ENCODE measurements at places on chromosomes 13 and 19.
A peak's percentile ranks its signal among the peaks of the same experiment; 100 is the strongest.

DNA sequence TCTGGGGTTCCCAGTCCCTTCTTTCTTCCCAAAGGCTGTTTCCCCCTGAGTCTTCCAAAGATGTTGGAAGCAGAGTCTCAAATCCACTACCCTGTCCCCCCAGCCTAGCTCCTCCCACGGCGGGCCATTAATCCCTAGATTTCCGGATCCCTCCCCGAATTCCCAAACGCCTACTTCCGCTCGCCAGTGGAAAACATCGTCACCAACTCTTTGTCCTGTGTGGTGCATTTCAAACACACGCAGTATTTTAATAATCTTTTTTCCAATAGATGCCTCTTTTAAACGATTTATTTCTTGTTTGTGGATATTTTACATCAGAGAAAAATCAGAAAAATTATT, 610 bp downstream of the ZNF791 start:
- DNase-seq, result no peak

DNA sequence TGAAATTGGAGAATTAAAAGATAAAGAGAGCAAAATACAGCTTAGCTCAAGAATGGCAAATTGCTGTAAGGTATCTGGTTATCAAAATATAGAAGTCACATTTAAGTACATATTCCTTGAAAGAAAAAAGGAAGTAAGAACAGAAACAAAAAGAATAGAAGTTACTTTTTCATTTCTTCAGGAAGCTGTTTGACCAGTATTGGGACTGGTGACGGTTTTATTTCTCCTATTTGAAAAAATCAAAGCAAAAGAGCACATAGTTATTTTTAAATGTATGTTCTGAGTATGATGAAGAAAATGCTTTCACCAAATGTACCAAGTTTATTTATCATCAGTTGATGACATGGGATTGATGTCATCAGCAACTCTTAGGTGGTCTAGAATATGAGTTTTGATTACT, 83.1 kb upstream of the OXGR1 start:
- no peak for DNase-seq

DNA sequence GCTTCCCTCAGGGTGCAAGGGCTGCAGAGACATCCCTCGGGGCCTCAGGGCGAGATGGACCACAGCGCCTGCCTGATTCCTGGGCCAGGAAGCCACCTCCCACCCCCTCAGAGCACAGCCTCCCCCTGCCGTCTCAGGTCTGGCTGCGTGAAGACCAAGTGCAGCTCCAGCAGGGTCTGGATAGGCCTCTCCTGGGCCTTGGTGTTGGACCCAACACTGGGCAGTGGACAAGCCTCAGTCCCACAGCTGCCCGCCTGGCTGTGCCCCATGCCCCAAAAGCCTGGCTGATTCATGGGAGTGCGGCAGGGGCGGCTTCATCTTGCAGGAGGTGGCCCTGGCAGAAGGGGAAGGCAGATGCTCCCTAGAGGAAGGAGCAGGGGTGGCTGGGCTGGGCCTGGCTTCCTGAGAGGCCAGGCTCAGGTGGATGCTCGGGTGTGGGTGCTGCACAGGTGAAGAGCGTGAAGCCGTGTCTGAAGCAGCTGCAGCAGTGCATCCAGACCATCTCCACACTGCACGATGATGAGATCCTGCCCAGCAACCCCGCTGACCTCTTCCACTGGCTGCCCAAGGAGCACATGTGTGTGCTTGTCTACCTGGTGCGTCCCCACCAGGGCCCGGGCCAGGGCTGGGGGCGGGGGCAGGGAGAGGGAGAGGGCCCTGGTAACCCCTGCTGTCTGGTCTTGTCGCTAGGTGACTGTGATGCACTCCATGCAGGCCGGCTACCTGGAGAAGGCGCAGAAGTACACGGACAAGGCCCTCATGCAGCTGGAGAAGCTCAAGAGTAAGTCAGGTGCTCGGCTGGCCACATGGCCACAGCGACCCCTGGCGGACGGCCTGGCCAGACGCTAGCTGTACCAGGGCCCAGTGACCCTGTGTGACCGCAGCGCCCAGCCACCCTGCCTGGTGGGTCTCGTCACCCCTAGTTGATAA, 21.7 kb downstream of the MAU2 start:
- DNase-seq, result no peak

- DNase-seq, result no peak
These were observed 219.9 kb downstream of the SPRY2 start for GRCh38 chr13:80121038-80121437.

DNA sequence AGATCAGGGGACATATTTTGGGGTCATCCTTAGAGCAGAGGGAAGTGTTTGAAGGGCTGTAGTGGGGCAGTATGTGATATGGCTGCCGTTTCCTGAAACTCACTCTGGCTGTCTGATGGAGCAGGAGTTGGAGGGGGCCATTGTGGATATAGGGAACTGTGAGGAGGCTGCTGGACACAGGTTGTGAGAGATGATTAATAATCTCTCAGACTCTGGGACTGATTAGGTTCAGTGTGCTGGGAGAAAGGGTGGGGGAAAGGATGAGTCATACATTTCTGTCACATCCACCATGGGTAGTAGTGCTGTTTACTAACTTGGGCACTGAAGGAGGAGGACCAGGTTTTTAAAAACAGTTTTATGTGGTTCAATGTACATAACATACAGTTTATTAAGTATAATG, 4.8 kb downstream of the B3GLCT start:
- DNase-seq, result peak; percentile 59

- DNase-seq, result no peak
These were observed 38.4 kb upstream of the ZNF726 start for GRCh38 chr19:23876261-23876660.

- peak; percentile 48 for DNase-seq
These were observed 196.8 kb downstream of the PDS5B start for GRCh38 chr13:32783067-32783466.

DNA sequence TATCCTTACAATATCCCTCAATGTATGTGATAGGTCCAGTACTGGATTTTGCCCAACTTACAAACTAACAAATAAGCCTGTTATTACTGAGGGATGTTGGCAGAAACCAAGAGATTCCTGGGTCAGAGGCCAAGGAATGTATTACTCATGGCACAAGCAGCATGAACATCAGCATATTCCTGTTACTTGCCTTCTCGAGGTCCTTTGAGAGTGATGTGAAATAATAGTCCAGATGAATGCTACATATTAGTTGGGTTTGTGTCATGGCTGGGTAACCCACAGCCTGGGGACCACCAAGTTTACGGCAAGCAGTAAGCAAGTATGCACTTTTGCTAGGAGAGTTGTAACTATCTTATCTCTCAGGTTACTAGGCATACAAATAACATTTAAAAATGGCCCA, 384.5 kb upstream of the GPC6 start:
- DNase-seq, result no peak

- DNase-seq, result no peak
These were observed 115.8 kb downstream of the TRPC4 start for GRCh38 chr13:37753776-37754175.

DNA sequence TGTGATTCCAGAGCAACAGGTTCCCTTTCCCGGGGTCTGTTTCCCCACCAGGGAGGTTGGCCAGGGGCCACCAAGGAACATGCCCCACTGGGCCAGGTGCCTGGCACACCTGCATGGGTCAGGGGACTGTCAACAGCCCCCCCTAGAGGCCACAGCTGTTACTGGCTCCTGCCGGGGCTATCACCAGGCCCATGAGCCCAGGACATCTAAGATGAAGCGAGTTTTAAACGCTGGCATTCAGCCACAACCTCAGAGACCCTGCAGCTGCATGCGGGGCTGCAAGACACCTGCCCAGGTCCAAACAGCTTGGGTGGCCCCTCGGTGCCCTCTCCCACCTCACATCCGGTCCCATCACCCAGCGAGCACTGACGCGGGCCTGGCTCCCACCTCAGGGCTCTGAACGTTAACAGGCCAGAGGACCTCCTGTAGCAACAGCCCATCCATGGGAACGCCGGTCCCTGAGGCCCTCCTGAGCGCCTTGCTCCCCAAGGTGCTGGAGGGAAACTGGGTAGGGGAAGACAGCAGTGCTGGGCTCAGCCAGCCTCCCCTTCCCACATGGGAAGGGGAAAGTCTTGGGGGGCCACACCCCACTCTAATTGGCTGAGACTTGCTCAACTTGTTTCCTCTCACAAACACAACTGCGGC, 12.0 kb downstream of the KHSRP start:
- DNase-seq, result peak; percentile 38

DNA sequence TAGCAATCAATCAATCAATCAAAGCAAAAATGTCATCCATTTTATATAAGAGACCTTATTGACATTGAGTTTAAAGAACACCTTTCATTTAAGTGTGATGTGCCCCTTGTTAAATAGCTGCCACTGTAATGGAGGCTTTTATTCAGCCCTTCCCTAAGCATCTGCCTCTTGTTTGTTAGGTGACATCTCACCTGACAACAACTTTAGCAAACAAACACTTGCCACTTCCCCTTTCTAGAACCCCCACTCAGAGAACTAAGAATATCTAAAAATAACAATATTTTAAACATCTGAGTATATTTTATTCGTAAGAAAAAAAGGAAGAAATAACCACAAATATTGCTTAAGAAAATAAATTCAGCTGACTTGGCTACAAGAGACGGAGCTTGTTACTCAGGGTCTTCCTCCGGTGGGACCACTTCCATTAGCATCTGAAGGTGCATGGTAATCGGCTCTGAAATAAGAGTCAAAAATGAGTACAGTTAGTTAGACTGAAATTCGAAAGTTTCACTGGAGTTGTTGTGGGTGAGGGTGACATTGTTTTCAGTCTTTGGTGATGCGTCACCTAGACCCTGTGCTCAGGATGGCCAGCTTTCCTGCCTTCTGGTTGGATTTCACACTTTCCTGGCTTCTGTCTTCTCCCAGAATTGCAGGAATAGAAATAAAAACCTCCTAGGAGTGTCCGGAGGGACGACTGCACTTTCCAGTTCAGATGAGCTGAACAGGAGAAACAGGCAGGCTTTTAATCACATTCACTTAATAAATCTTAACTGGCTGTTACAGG, 39.1 kb downstream of the SLC7A9 start:
- no peak for DNase-seq

DNA sequence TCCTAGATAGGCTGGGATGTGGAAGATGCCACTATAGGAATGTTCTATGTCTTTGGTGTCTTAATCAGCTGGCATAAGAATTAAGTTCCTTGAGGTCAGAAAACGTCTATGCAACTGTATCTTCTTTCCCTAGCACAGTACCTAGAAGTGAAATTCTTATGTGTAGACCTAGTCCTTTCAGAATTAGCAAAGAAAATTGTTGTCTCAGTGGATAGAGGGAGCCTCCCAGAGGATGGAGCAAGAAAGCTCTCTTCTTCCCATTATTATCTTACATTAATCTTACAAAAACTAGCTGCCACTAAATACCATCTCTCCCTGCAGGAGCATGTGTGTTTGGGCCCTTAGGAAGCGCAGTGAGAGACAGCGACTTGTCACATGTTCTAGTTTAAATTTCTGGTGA, 11.6 kb downstream of the CLDN10 start:
- DNase-seq, result no peak

DNA sequence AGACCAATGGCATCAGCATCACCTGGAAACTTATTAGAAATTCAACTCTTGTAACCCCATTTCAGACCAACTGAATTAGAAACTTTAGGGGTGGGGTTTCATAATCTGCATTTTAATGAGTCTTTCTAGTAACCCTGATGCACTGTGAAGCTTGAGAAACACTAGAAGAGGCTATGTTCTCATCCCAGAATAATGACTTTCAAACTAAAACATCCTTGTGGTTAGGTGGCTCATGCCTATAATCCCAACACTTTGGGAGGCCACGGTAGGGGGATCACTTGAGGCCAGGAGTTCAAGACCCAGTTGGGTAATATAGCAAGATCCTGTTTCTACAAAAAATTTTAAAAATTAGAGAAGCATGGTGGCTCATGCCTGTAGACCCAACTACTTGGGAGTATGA, 402.4 kb downstream of the DLEU7 start:
- no peak for DNase-seq

DNA sequence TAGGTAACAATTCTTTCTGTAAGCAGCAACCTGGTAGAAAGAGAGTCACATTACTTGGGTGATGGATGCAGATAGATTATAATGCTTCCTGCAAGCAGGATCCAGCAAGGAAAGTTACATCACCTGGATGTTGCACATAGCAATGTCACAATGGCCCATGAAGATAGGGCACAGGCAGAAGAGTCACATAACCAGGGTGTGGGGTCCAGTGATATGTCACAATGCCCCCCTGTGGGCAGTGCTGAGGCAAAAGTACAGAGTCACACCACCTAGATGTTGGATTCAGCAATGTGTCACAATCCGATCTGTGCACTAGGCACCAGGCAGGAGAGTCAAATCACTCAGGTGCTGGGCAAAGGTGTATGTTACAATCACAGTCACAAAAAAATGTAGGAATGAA, 4.0 kb upstream of the ZNF43 start:
- DNase-seq, result no peak

DNA sequence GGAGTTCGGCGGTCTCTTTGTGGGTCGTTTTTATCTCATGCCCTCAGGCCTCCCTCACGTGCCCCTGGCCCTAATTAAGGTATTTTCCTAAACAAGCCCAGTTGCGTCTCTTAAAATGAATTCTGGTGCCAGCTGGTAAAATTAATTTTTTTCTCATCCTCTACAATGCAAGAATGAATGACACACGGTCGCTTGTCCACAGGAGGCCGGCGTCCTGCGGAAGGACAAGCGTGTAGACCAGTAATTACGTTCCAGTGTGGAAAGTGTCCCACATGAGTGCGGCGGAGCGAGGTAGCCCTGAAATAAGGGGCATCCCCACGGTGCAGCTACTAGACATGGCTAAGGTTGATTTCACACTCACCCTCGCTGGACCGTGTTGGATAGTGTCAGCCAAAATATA, 34.5 kb upstream of the NDUFS7 start:
- no peak for DNase-seq

DNA sequence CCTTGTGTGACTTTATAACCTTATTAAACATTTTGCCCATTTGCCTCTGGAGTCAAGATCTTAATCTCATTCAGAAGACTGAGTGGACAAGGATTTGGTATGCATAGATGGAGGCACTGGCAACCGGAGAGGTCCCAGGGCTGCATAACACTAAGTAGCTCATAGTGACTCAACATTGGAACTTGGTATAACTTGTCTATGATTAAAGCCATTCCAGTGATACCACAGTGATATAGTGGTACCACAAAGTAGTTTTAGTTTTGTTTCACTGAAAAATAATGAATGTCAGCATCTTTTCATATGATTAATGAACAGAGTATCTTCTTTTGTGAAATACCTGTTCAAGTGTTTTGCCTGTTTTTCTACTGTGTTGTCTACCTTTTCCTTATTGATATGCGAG, 26.4 kb downstream of the CDK8 start:
- DNase-seq, result no peak

All from activated CD4-positive, alpha-beta T cell treated with anti-CD3 and anti-CD28 coated beads, Interleukin-2, amount 50 U/mL, for 16 hours (primary cell).